Suprapubic skin (tissue), 4 donors: ENCODE measurements at places on chromosomes 1 and 21. TPM values are rescaled to one million over a fixed set of nuclear protein-coding genes. Genes with fewer than 3 reads are reported as not detected.

The TDRD5 gene
- 1.2 TPM for total RNA-seq

The LRRIQ3 gene
- total RNA-seq = 0.38 TPM

The COL16A1 gene
- 188 TPM for total RNA-seq

The ESRRG gene
- total RNA-seq = 4.5 TPM

The PTPN22 gene
- 0.34 TPM for total RNA-seq

The SLFNL1 gene
- total RNA-seq = 0.97 TPM

The REN gene
- total RNA-seq = not detected

The RNF2 gene
- total RNA-seq = 15.3 TPM

DNA sequence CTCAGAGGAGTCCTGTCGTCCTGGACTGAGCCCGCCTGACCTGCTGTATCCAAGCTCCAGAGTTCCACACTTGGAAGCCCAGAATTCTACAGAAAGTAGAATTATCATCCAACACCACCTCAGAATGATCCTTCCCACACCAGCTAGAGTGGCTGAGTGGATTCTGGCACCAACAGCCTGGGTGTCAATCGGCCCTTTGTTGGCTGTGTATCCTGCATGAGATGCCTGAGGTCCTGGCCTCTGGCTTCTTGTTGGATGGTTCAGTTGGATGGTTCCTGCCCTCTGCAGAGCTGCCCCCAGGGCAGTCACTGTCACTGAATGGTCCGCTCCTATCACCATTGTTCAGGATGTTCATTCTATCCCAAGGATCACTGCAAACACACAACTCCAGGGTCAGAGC, 49.8 kb downstream of the PGBD5 start:
- no peak for DNase-seq

- DNase-seq = peak; percentile 75
Observed at GRCh38 chr1:181089017-181089675, 646 bp downstream of the IER5 start.

- no peak for DNase-seq
Observed at GRCh38 chr1:192878249-192878648, 69.4 kb downstream of the RGS2 start.

- DNase-seq = no peak
Observed at GRCh38 chr21:45224189-45224938, 63.3 kb downstream of the POFUT2 start.

DNA sequence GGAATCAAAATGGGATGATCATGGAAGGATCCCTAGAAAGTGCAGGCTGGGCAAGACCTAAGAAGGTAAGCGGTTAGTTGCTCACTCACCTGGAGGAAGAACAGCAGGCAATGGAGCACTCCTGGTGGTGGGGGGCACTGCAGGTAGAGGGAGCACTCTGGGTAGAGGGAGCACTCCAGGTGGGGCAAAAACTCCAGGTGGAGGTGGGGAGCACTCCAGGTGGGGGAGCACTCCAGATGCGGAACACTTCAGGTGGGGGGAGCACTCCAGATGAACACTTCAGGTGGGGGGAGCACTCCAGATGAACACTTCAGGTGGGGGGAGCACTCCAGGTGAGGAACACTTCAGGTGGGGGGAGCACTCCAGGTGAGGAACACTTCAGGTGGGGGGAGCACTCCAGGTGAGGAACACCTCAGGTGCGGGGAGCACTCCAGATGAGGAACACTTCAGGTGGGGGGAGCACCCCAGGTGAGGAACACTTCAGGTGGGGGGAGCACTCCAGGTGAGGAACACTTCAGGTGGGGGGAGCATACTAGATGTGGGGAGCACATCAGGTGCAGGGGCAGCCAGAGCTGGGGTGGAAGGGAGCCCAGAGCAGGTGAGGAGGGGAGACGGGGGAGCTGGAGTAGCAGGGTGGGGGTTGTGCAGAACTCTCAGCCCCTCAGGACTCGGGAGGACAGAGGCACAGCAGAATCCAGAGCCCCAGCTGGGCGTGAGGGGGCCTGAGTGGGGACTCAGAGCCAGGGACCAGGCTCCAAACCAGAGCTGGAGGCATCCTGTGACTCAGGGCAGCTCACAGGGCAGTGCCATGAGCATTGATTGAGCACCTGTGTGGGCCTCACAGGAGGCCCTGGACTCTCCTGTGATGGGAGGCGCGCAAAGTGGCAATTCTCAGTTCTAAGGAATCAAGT, 37.7 kb upstream of the COL6A1 start:
- no peak for DNase-seq

GRCh38 chr1:188425687-188426086, 1596.9 kb downstream of the PLA2G4A start:
- DNase-seq = no peak

DNA sequence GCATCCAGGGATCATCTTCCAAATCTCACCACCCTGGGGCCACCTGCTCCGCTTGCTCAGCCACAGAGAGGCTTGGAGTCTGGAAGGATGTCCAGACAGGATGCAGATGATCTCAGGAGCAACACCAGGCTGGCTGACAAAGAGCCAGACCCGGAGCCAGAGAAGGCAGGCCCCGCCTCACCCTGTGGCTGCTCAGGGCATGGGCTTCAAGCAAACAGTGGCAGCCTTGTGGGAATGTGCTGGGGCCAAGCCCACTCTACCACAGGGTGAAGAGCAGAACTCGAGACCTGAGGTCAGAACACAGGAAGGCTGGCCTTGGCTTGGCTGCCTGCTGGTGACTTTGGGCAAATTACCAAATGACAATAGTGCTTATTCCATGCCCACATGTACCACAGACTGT, 45.5 kb downstream of the MRPL37 start:
- DNase-seq = no peak

DNA sequence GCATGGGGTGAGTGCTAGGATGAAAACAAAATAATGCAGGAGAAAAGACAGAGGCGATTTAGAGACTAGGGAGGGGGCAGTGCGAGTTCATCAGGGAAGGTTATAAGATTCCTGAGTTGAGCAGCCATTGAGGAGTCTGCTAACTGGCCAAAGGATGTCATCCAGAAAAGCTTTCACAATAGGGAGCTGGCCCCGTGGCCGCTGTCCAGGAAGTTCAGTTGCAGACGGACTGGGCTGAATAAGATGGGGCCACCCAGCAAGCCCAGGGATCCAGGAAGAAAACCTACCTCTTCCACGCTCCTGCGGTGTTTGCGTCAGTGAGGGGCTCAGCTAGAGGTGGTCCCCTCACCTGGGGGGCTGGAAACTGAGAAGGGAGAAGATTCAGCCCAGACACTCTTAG, 4.0 kb upstream of the PKP1 start:
- DNase-seq = no peak

GRCh38 chr21:30760776-30761175, 5.5 kb upstream of the KRTAP21-1 start:
- DNase-seq = no peak

- DNase-seq = no peak
Observed at GRCh38 chr21:34909492-34910292, 139.4 kb downstream of the RUNX1 start.
